Activated CD4-positive, alpha-beta memory T cell treated with anti-CD3 and anti-CD28 coated beads for 36 hours (primary cell): ENCODE measurements at places on chromosomes 6 and 20. TPM values are rescaled to one million over a fixed set of nuclear protein-coding genes. Genes with fewer than 3 reads are reported as not detected.

The AFDN gene
- total RNA-seq, result 39.3 TPM

The GLP1R gene
- not detected for total RNA-seq

The TBC1D32 gene
- 6.7 TPM for total RNA-seq

The MAPK14 gene
- total RNA-seq, result 39.3 TPM

The PTGIS gene
- total RNA-seq, result 1.8 TPM

DNA sequence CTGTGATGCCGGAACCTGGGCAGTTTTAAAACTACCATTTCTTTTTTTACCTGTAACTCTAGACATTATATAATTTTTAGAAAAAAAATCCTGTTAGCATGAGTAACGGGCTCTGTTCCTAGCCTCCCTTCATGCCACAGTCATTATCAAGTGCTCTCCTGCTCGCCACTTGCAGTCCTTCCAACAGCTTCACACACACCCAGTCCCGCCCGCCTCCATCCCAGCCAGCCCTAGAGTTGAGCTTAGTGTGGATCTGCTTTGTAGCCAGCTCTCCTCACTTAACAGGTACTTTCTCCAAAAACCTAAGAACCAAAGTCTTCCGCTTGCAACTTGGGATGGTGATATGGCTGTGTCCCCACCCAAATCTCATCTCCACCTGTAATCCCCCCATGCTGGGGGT is 51.5 kb downstream of the EZR start:
- no peak overlapping the region for H3K4me3 ChIP-seq
- peaks cover 21% of the 10 kb centered on the region for H3K4me1 ChIP-seq
- H3K27ac ChIP-seq, result peak overlapping the region; percentile 64
- no peaks in the 10 kb centered on the region for H3K27me3 ChIP-seq
- peaks cover 75% of the 10 kb centered on the region for H3K36me3 ChIP-seq

GRCh38 chr6:43933148-43933885 is 163.3 kb downstream of the VEGFA start:
- H3K4me1 ChIP-seq, result no peaks in the 10 kb centered on the region
- no peak for DNase-seq
- H3K27ac ChIP-seq, result no peak overlapping the region
- H3K4me3 ChIP-seq, result no peak overlapping the region

DNA sequence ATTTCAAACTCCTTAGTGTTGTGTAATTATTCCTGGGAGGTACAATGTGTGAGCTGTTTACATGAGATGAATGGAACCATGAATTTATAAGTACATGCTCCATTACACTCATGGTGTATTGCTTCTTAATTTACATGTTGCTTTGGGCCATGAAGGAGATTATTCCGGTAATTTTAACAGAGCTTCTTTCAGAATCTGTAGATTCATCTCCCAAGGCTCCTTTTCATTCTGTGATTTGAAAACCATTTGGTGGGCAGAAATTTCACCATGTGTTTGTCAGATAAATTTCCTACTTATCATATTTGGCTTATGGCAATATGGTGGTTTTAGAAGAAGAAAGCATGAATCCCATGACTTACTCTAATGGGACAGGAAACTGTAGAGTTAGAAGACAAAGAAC is 421.6 kb upstream of the EYS start:
- no peaks in the 10 kb centered on the region for H3K4me1 ChIP-seq
- DNase-seq, result no peak
- H3K4me3 ChIP-seq, result no peak overlapping the region

GRCh38 chr6:31130751-31131150 is 8.1 kb downstream of the PSORS1C2 start:
- peaks cover 2% of the 10 kb centered on the region for H3K4me1 ChIP-seq
- H3K27ac ChIP-seq, result no peak overlapping the region

GRCh38 chr6:114342826-114343781 is at the start of gene HS3ST5:
Gene HS3ST5 (minus strand): TSS chr6:114343023. CDS start chr6:114062845, 280,178 bp downstream.
- H3K4me1 ChIP-seq, result peaks cover 2% of the 10 kb centered on the region
- no peak within 1 kb of the TSS for H3K4me3 ChIP-seq
- H3K27ac ChIP-seq, result no peak within 1 kb of the TSS
- no peaks in the 10 kb centered on the region for H3K36me3 ChIP-seq
- H3K27me3 ChIP-seq, result peaks cover 25% of the 10 kb centered on the region
